ENCODE measurements at places on chromosomes 6 and 20.

GRCh38 chr20:58017231-58017969 lies 211.1 kb downstream of the ANKRD60 start:
- DNase-seq, result no peak

- DNase-seq, result no peak
Observed at GRCh38 chr20:51651921-51652549, 109.5 kb upstream of the NFATC2 start.

DNA sequence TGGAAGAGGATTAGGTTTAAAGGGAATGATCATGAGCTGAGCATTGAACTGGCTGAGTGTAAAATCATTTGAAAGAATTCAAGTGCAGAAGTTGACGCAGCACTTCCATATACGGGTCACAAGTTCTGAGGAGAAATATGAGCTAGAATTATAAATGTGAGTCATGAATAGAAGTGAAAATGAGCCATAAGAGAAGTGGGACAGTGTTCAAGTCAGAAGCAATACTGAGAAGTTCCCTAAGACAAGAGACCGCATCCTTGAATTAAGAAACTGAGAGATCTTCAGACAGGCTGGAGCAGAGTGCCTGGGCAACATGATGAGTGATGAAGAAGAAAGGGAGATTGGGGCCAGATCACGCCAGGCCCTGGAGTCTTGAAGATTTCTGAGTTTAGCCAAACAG lies 209.7 kb downstream of the TBX18 start:
- no peak for DNase-seq

GRCh38 chr6:30885999-30886896 lies 1.9 kb downstream of the DDR1 start:
- no peak for DNase-seq

DNA sequence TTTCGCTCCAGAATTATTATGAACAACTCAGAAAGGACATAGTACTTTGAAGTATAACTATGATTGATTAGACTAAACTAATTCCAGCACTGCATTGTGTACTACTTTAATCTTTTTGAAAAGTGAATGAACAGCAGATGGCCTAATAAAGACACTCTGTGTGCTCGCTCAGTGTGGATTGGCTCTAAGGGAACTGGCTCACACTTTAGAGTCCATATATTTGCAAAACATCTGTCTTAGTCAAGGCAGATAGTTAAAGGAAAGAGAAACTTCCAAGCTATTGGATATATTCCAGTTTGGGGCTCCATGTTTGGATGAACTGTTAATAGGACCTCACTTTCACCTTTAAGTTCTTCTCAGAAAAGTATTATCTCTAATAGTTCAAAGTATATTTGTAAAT lies 218.9 kb downstream of the EYA4 start:
- DNase-seq, result no peak

DNA sequence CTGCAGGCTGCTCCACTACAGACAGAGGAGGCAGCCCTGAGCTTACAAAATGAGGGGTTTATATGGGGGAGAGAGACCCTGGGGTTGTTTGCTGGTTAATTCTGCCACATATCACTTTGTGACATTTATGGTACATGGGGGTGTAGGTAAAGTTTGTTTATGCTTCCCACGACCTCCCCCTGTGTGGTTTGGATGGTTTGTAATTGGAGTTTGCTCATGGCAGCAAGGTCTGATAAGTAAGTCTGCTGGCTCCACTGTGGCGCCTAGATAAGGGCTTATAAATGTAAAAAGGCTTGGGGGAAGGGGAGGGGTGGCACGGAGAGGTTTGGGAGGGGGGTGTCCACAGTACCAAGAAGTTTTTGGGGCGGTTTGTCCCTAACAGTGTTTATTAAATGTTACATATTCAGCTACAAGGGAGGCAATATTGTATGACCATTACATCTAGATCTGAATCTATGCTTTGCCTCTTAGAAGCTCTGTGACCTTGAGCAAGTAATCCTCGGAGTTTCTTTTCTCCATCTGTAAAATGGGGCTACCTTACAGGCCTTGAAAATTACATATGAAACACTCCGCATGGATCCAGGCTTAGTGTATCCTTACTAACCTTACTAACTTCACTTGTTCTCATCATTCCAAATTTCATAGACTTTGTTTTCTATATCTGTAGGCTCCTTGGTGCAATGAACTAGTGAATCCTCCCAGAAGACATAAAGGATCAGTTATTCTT lies 204.8 kb upstream of the NOX3 start:
- no peak for DNase-seq

DNA sequence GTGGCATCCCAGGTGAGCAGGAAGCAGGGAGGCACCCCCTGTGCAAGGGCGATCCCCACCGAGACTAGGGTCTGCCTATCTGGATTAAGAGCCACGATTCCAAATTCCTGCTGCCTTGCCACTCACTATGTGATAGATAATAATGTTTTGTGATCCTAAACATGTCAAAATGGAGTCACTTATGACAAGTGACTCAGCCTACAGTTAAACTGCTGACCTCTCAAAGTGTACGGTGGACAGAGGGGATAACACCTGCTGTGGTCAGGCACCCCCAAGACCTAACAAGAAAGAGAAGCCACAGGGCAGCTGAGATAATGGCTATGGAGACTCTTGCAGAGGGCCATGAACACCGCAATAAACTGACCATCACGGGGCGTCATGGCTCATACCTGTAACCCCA lies 16.0 kb upstream of the SNTA1 start:
- DNase-seq, result no peak

GRCh38 chr6:141483598-141484061 lies 649.1 kb upstream of the GJE1 start:
- DNase-seq, result peak; percentile 28

GRCh38 chr20:50127587-50128519 lies 14.9 kb upstream of the UBE2V1 start:
- DNase-seq, result no peak

- DNase-seq, result no peak
Observed at GRCh38 chr6:16933532-16933931, 168.3 kb upstream of the STMND1 start.

DNA sequence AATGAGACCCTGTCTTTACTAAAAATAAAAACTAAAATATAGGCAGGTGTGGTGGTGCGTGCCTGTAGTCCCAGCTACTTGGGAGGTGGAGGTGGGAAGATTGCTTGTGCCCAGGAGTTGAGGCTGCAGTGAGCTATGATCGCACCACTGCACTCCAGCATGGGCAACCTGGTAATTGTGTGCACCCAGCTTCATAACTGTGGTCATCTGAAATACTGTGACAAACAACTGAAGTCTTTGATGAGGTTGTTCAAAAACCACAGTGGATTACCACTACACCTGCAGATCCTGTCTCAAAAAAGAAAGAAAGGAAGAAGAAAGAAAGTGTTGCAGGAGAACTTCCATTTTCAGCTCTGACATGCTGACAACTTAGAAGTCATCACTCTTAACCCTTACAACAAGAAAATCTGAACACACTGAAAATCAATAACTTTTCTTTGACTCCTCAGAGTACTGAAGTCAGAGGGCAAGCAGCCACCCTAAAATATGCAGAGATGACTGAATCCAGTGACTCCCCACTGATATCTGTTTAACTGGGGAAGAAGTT lies 13.8 kb upstream of the ZBP1 start:
- DNase-seq, result no peak

- DNase-seq, result no peak
Observed at GRCh38 chr20:8994045-8994444, 74.8 kb upstream of the PLCB4 start.

DNA sequence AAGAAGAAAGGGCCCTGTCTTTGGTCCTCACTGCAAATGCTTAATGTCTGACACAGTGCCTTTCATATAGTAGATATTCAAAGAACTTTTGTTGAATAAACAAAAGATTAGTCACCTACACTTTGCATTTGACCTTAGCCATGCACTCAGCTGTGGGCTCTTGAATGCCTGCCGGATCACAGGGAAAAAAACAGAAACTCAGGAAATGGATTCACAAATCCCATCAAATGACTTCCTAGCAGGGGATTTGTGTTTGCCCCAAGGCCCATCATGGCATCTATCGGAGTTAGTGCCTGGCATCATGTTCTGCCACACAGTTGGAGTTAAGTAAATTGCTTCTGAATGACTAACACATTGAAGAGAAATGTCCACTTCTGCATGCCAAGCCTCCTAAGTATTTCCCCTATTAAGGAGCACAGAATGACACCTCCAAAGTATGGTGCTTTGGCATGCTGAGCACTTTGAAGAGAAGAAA lies 72.3 kb upstream of the DST start:
- DNase-seq, result no peak

- DNase-seq, result no peak
Observed at GRCh38 chr6:113211170-113211569, 646.0 kb upstream of the MARCKS start.

DNA sequence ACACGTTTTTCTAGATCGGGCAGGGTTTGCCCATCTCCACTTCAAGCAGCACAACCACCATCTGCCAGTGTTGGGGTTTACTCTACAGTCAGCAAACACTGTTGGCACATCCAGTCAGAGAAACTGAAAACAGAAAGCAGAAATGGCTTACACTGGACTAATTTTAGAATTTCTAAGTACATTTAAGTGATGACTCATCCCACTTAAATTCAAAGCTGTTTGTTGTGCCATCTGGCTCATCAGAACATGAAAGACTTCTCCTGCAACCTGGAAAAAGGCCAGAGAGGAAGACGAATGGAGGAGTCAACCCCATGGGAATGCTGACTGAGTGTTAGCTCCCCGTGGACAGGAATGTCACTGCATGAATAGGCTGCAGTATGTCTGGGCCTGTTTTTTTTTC lies 21.8 kb downstream of the FAM209B start:
- no peak for DNase-seq

DNA sequence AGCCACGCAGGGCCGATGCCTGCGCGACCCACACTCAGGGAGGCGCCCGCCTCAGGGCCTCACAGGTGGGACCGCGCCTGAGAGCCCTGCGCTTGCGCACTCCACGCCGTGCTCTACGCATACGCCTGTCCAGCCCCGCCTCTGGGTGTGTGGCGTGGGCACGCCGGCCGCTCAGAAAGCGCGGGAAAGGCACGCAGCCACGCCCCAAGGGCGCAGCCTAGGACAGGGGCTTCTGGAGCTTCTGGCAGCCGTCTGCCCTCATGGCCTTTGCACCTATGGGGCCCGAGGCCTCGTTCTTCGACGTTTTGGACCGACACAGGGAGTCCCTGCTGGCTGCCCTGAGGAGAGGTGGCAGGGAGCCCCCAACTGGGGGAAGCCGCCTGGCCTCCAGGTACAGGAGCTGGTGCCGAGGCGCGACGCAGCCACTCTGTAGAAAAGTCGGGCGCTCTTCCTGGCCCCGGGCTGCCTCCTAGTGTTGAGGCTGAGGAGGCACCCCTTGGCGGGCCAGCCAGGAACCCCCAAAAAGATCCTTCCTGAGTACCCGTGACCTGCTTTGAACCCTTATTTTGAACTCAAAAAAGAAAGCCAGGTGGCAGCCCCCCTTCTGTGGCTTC lies at the start of gene SPO11:
TSS of gene SPO11 (plus strand) at position 196 of the 614 bp plus-strand sequence. CDS start at position 261, 65 bp downstream.
- no peak for DNase-seq

- DNase-seq, result no peak
Observed at GRCh38 chr6:65064844-65065243, 642.2 kb downstream of the EYS start.

DNA sequence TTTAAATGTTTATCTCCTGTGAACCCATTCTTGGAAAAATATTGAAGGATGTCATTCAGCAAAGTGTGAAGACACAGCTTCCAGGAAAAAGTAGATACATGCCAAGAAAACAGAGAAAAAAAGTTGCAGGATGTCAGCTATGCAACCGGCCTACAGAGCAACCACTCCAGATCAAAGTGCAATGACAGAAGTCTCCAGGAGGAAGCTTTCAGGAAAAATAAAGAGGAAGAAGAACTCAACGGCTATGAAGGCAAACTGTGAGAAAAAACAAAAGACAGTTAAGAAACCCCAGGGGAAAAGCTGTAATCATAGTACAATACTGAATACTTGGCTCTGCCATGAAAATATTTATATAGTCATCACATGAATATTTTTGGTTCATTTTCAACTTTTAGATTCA lies 30.6 kb downstream of the REPS1 start:
- no peak for DNase-seq

DNA sequence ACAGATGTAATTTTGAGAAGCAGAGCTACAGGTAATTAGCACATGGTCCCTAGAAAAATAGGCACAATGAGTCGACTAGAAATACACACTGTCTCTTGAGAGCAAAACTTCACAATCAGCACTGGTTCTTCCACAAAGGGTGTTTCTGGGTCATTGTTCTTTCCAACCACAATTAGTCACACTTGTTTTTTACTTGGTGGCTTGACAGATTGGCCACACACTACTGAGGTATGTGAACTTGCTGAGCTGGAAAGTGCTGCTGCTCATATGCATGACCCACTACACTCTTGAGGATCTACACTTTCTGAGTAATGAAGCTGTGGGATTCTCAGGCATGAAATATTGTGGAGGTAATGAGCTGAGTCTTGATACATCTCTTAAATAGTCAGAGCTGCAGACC lies 347.7 kb downstream of the BCKDHB start:
- no peak for DNase-seq

DNA sequence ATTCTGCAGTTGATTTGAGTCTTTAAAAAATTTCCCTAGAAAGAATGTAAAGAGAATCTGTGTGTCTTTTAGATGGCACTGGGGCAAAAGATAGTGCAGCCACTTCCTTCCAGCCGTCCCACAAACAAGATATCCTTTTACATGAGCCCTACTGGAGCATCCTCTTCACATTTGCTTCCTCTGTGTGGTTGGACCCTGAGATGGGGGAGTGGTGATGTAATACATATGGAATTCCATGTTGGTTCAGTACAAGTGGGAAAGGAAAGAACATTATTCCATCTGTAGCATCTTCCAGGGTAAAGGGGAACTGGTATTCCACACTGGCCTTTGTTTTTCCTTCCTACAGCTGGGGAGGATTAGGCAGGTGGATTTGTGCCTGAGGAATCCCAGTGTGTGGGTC lies 78.9 kb upstream of the ISM1 start:
- DNase-seq, result no peak

- DNase-seq, result no peak
Observed at GRCh38 chr6:97136626-97137358, 146.2 kb downstream of the MMS22L start.

GRCh38 chr6:36698871-36699271 lies 1.2 kb downstream of the RAB44 start:
- DNase-seq, result no peak

All from stimulated activated CD8-positive, alpha-beta memory T cell treated with anti-CD3 and anti-CD28 coated beads, Interleukin-15, amount 100 ng/mL, for 4 hours (primary cell).